ENCODE measurements at places on chromosomes 3 and 15.

DNA sequence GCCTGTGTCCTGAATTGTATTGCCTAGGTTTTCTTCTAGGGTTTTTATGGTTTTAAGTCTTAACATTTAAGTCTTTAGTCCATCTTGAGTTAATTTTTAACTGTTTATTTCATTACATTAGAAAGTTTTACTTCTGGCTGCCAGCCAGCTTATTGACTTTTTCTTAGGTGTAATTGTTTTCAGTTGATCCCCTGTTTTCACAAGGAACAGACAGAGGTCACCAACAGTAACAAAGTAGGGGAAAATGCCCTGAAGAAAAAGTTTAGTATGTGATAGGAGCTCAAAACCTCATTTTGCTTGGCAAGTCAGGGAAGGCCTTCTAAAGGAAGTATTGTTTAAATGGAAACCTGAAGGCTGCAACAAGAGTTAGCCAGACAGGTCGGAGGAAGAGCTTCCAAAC lies 10.4 kb downstream of the WDR48 start:
- DNase-seq, result no peak

GRCh38 chr3:11509173-11510000 lies 134.3 kb downstream of the VGLL4 start:
- peak; percentile 85 for DNase-seq

DNA sequence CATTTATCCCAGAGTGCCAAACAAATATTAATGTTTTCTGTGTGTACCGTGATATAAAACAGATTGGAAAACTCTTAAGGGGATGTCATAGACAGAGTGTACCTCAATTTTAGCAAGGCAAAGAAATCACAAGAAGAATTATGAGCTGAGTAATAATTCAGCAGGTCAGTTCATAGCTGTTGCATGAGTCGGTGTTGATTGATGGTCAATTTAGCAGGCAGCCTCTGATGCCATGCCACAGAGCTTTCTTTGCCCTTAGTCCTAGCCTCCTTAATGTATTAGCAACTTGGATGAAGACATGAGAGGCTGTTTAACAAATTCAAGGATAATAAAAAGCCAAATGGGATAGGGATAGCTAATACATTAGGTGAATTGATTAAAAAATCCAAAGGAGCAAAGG lies 6.8 kb downstream of the SLC35A5 start:
- DNase-seq, result peak; percentile 42

GRCh38 chr15:93073465-93073952 lies 15.5 kb downstream of the RGMA start:
- no peak for DNase-seq

GRCh38 chr3:29156086-29156715 lies 124.7 kb upstream of the RBMS3 start:
- no peak for DNase-seq
